ENCODE measurements at places on chromosomes 5 and 9.

GRCh38 chr5:79510638-79511037 lies 3.3 kb downstream of the HOMER1 start:
- no peak for DNase-seq

GRCh38 chr9:38486056-38486615 lies 61.9 kb upstream of the IGFBPL1 start:
- DNase-seq, result no peak

DNA sequence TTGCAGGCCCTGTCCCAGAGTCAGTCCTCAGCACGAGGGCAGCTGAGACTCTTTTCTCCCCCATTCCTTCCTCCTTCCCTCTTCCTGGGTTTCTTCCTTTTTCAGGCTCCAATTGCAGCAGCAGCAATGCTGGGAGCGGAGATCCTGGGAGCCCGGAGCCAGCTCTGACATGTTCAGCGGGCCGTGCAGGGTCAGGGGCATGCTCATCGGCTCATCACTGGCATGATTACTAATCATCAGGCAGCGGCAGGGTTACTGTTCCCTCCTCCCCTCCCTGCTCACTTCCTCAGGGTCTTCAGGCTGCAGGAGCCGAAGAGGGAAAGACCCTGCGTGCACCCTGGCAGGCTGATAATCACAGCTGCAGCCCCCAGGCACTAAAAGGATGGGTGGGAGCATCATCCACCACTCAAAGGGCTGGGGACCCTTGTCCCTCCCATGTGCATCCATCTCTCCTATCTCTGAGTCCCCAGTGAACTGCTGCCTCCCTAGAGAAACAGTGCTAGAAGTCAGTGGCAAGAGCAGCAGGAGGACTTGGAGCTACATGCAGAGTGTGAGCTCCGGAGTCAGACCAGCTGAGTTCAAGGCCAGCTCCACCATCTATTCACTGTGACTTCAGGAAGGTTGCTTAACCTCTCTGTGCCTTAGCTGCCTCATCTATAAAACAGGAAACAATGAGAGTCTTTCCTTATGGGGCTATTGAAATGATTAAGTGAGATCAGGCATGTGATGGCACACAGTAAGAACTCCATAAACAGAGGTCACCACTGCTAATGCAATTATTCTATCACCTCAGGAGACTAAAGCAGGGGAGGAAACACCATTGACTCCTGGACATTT lies 7.8 kb upstream of the KCNIP1 start:
- DNase-seq, result no peak

DNA sequence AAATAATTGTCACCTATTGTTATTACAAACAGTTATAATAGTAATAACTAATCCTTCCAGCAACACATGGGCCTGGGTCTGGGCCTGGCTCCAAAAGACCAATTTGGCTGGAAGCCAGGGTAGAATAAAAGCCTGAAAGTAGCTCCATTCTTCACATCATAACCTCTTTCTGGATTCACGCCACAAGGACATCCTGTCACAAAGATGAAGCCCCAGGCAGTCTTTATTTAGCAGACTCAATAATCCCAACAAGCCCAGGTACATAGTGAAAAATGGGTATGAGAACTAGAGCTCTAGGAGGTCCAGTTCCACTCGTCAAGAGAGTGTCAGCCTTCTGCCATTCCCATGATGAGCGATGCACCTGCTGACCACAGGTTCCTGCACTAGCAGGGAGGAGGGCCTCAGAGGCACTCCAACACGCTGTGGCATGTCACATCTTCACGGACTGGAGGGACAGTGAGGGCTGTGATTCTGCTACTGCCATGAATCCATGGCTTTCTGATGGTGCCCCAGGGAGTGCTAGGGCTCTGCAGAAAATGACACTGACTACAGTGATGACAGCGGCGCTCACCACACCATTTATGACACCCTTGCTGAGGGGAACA lies 124.9 kb downstream of the SPOCK1 start:
- DNase-seq, result no peak

DNA sequence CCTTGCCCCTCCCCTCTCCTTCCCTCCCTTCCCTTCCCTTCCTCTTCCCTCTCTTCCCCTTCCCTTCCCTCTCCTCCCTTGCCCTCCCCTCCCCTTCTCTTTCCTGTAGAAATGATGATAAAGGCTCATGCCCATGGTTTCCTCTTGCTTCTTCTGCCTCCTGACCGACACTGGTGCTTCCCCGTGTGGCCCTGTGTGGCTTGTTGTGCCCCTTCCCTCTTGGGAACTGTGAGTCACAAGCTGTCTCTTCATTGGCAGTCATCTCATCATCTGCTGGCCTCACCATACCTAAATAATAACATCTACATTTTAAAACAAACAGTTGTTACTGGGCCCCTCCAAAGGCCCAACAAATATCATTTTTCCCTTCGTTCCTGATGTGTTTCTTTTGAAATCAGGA lies 11.7 kb upstream of the CARNMT1 start:
- DNase-seq, result no peak

- DNase-seq, result no peak
Measured at GRCh38 chr9:117189121-117189520, 225.7 kb downstream of the ASTN2 start.

DNA sequence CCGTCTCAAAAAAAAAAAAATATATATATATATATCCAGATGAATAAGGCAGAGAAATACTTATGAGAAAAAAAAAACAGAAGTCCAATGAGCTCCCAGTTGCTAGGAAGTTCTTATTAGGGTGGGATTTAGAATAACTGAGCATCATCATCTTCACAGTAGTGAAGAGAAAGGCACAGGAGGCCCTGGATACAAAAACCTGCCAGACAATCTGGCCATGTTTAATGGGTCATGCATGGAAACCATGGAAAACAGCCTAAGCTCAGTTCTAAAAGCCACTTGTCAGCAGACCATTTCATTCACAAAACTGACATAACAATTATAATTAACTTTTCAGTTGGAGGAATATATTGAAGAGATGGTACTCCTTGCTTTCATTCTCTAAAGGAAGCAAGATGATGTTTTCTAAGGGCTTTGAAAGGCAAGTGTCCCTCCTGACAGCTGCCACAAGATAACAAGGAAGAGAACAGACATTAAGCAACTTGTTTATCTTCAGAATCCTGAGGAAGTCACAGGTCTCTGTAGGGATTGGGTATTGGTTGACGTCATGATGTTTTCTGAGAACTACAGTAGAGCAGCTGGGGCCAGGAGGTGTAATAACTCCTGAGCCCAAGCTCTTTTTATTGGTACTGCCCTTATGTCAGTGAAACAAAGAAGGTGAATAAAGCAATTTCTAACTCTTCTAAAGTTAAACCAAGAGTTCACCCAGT lies 463.1 kb downstream of the DMAC1 start:
- no peak for DNase-seq

GRCh38 chr5:67494186-67494855 lies 297.7 kb upstream of the CD180 start:
- no peak for DNase-seq
